ENCODE measurements at places on chromosomes 11 and 22. TPM values are rescaled to one million over a fixed set of nuclear protein-coding genes. Genes with fewer than 3 reads are reported as not detected.

OR4C3 gene
- not detected for total RNA-seq

CHST1 gene
- not detected for total RNA-seq

OR51M1 gene
- not detected for total RNA-seq

CPT1A gene
- total RNA-seq: 46.1 TPM

DCHS1 gene
- 0.38 TPM for total RNA-seq
